ENCODE measurements at places on chromosomes 11 and 22.

DNA sequence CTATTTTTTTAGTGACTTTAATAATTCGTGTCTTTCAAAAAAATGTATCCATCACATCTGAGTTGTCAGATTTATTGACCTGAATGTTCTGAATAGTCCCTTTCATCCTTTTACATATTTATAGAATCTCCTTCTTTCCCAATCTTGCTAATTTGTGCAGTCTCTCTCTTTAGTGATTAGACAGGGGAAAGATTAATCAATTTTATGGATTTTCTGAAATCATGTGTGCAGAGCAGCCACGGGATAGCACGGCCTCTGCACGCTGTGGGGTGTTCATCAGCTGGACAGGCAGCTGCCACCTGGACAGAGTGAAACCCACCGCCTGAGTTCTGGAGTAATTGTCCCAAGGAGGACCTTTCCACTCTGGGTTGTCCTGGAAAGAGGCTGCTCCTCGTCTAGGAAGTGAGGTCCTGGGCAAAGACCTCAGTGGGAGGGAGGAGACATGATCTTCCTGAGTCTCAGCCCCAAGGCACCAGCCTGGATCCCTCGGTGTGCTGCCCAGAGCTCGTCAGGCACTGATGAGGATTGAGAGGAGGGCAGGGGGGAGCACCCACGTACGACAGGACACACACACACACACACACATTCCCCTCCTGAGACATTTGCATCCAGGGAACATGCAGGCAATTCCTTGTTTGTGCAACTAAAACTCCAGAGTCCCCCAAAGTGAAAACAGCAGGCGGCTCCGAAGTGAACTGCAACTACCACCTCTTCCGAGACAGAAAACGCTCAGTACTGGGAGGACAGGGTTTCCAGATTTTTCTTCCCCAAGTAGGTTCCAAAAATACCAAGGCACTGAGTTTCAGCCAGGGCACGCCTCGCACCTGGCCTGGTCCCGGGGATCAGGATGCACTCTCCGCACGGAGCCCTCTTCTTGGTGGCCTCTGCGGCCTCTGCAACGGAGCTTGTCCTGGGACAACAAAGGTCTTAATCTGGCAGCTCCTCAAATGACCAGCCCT is 22.5 kb upstream of the KRTAP5-6 start:
- no peak for DNase-seq

GRCh38 chr22:22712092-22712658 is 67.8 kb downstream of the GGTLC2 start:
- DNase-seq: no peak

GRCh38 chr22:37601540-37602442 is 6.8 kb upstream of the GGA1 start:
- peak; percentile 60 for DNase-seq

GRCh38 chr22:38844315-38845003 is 631 bp upstream of the NPTXR start:
- DNase-seq: no peak

- no peak for DNase-seq
Observed at GRCh38 chr11:10303558-10304363, 1.1 kb upstream of the ADM start.

- DNase-seq: no peak
Observed at GRCh38 chr22:17397756-17398547, 28.7 kb downstream of the CECR2 start.

DNA sequence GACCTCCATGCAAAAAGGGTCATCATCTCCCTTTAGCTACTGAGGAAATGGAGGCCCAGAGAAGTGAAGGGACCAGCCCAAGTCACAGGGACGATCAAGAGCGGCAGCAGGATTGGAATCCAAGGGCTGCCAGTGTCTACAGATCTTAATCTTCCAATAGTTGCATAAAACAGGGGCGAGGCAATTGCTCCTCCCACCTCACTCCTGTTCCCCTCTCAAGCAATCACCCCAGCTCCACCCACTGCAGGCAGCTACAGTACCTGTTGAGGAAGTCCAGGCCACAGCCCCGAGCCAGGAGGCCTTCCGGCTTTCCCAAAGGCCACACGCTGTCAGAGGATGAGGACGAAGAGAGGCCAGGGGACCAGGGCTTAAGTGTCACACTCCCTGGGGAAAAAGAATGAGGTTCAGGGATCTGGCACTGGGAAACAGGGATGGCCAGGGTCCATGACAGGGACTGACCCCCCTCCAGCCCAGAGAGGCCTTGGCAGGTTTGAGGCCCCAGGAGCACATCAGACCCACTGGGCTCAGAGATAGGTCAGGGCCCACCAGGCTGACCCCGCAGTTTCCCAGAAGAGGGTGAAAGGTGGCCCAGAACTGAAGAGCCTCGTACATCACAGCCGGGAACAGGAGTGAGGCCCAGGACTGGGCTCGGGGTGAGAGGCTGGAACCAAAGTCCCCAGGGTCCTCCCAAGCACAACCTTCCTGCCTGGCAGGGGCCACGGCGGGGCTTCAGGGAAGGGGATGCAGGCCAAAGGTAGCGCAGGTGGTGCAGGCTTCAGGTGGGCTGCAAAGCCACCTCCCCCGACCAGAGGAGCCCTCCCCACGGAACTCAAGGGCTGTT is 16.4 kb upstream of the MFNG start:
- no peak for DNase-seq

Data from HEK293T (cell line).